Eye (tissue), 1 donor: ENCODE measurements at places on chromosomes 16 and 17.
A peak's percentile ranks its signal among the peaks of the same experiment; 100 is the strongest.

DNA sequence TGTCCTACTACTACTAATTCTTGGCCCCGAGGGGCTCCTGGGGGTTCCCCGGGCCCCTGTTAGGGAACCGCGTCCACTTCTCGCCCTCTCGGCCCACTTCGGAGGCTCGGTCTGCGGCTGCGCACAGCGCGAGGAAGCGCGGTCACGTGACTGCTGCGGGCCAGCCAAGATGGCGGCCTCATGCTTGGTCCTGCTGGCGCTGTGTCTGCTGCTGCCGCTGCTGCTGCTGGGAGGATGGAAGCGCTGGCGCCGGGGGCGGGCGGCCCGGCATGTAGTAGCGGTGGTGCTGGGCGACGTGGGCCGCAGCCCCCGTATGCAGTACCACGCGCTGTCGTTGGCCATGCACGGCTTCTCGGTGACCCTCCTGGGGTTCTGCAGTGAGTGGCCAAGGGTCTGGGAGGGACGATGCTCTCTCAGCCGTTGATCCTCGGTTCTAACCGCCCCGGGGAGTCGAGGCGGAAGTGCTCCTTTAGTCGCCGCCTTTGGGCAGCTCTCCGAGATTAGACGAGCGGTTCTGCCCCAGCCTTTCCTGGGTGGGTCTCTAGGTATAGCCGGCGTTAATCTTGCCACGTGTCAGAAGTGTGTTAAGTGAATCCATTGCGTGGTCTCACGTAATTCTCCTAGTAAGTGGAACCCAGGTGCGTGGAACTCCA, at the start of gene ALG1:
Gene ALG1, plus strand, starts transcription at position 163 of the 653 bp plus-strand sequence. Its CDS starts 7 bp downstream, at position 170.
- DNase-seq = peak; percentile 96

DNA sequence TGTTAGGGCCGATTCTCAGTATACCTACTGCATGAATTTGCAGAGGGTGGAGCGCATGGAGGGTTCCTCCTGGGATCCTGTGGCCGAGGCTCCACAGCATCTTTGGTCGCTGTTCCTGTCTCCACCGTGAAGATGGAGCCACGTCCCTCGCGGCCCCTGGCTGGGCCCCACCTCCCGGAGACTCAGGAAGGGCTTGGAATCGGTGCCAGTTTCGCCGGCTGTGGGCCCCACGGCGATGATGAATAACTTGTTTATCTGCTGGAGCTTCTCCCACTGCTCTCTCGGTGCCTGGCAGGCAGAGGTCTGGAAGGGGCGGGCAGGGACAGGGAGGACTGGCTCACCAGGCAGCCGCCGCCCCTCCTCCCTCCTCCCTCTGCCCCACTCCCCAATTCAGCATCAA, 8.1 kb downstream of the SLC5A11 start:
- DNase-seq = peak; percentile 3

- no peak for DNase-seq
These were observed 253.7 kb upstream of the HSBP1 start for GRCh38 chr16:83554096-83554495.

GRCh38 chr16:24119807-24120206, 136.3 kb upstream of the CACNG3 start:
- DNase-seq = no peak

DNA sequence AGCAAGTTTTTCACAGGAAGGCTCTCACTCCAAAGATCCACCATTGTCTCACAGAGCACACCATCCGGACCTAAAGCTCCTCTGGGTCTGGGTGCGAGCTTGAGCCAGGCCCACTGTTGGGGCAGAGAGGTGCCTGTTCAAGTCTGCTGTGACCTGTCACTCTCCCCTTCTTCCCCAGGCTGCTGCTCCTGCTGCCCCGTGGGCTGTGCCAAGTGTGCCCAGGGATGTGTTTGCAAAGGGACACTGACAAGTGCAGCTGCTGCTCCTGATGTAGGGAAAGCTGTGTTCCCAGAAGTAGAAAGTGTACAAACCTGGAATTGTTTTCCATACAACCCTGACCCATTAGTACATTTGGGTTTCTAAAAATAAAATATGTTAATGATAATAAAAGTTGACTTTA, 4.8 kb upstream of the MT1X start:
- DNase-seq = no peak

DNA sequence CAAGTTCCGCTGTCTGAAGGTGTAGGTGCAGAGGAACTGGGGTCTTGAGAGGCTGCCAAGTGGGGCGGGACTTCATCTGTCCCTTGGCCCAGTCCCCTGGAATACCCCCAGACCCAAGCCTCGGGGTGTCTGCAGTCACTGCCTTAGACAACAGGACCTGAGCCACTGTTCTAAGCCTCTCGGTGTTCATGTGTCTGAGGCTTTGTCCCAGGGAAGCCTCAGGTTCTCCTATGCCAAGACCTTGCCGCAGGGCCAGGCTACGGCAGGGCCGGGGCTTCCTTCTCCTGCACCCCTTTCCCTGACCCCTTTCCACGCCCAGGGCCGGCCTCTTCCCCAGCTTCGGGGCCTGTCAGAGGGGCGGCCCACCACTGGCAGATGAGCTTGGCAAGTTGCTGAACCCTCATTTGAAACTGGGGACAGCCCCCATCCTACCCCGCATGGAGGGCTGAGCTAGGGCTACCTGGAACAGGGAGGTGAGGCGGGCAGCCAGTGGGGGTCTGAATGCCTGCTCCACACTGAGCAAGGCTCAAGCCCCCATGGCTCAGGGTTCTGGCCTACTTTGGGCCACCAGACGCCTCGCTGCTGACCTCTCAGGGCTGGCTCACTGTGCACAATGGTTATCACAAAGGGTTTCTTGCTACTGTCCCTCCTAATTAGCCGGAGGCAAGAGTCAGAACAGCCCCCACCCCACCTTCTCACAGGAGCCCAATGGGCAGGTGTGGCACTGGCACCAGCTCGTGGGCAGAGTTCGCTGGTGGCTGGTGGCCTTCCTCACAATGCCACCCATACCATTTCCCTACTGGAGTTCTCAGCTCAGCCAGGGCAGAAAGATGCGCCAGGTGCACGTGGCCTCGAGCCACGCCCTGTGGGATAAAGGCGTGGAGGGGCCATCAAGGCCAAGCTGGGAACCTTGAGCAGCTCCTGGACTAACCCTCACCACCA, 7.1 kb downstream of the LITAFD start:
- no peak for DNase-seq

DNA sequence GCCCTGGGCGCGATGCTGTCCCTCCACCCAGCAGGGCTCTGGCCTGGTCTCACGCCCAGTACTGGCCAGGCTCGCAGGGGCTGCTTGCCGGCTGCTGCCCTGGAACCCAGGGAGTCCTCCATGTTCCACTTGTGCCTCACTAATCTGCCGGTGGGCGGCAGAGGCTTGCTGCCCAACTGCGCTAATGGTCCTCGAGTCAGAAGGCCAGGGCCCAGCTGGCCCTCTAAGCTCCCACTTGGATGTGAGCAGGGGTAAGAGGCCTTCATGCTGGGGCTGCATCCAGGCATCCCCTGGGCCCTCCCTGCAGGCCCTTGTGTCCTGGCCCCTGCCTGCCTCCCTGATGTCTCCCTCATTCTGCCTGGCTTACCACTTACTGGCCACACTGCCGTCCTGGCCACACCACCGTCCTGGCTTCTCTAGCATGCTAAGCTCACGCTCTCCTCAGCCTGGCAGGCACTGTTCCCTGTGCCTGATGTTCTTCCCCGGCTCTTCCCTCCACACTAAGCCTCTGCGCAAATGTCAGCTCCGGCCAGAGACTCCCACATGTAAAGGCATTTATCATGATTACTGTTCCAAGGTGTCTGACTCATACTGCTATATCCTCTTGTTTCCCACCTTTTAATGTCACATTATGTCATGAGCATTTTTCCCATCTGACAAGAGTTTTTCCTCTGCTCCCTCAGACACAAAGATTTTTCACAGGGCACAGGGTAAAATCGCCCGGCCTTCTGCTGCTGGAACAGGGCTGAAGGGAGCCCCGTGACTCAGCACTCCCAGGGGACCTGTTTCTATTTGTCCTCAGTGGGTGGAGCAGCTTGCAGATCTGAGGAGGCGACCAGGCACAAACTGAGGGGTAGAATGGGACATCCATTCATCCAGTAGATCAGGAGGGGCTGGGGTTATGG, 15.9 kb downstream of the B9D1 start:
- DNase-seq = no peak

GRCh38 chr16:84179612-84180320, 7.1 kb downstream of the TAF1C start:
- no peak for DNase-seq

DNA sequence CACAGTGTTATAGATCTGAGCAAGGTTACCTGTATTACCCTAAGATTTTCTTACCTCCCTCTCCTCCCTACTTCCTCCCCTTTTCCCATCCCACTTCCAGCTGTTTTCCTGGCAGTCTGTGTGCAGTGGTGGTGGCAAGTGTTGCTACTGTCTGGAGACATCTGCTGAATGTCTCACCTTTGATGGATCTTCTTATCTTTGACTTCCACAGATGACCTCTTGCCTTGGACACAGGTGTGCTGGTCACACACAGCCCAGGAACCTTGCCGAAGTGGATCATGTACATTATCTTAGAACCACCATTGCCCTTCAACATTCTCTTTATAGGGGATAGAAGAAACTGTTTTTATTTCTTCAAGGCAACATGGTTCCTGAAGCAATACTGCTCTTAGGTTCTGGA, 245.1 kb downstream of the UTP18 start:
- DNase-seq = no peak

GRCh38 chr17:2338315-2338657, 985 bp downstream of the SGSM2 start:
- DNase-seq = no peak

DNA sequence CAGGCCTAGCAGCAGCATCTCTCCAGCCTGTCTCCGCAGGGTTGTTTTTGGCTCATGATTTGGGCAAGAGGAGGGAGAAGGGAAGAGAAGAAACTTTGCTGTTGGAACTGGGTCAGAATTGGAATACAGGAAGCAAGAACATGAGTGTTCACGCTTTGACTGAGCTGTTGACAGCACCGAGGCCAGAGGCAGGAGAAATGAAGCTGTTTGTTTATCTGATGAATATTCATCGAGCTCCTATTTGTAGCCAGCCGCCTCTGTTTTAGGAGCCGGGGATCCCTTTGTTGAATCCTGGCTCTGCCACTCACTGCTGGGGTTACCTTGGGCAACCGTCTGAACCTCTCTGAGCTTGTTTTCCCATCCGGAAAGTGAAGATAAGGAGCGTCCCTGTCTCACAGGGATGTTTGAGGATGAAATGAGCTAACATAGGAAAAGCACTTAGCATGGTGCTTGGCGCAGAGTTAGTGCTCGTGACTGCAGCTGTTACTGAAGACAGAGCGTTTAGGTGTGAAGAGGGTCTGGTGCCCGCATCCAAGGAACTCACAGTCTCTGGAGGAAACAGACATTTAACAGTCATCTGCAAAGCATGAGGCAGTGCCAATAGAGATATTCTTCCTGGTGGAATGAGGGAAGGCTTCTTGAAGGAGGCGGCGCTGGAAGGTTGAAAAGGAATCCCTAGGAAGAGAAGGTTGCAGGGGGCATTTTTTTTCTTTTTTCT, 29.2 kb downstream of the RAP1GAP2 start:
- no peak for DNase-seq

GRCh38 chr17:5500589-5501391, 14.4 kb downstream of the MIS12 start:
- DNase-seq = peak; percentile 98

DNA sequence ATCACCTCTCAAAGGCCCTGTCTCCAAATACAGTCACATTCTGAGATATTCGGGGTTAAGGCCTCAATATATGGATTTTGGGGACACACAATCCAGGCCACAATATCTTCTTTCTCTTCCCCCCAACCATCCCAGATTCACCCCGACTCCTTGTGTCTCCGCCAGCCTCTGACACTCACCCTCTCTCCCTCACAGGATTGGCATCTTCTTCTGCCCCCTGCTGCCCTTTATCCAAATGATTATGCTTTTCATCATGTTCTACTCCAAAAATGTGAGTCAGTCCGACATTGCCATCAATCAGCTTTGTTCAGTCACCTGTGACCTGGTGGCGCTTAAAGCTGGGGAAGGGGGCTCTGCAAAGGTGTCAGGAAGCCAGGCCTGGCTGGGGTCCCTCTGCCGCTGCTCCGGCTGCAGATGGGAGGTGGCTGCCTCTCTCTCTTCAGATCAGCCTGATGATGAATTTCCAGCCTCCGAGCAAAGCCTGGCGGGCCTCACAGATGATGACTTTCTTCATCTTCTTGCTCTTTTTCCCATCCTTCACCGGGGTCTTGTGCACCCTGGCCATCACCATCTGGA, 35.1 kb downstream of the GDE1 start:
- DNase-seq = no peak

GRCh38 chr16:75682308-75682707, 5.5 kb upstream of the CPHXL2 start:
- no peak for DNase-seq

- DNase-seq = no peak
These were observed 16.9 kb upstream of the KDM6B start for GRCh38 chr17:7816926-7817642.

DNA sequence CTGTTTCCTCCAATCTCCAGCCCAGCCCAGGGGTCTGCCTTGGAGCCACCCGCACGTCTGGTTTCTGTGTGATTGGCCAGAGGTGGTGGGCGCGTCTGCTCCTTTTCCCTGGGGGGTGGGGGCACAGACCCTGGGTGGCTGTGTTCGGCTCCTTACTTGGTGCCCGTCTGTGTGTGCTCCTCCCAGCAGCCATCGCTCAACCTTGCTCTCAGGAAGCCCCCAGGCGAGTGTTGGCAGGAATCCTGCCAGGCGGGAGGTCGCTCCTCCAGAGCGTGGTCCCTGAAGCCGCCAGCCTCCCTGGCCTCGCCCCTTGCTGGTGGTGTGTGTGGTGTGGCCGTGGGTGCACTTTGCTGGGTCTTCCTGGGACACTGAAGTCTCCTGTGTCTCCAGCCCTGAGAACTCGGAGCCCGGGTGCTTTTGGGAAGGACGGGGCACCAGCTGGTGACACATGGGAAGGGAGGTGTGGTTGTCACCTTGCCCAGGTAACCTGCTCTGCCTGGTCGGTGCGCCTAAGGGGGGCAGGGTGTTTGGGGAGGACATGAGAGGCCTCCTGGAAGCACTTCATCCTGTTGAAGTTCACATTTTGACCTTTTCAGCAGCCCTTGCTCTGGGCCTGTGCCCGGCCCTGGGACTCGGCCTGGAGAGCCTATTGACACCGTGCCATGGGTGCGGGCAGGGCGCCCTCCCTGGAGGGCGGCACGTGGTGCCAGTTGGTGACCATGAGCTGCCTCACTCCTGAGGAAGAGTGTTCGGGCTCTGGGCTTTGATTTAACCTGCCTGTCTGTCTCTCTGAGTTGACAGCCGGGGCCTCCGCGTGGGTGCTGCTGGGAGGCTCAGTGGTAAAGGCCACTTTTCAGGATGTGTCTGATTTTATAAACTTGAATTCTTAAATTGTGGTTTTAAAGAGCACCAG, 49.0 kb upstream of the ZNF750 start:
- DNase-seq = no peak
